ENCODE measurements at places on chromosomes 1 and 21.

GRCh38 chr1:221206076-221206475 is 326.8 kb downstream of the HLX start:
- DNase-seq = no peak

DNA sequence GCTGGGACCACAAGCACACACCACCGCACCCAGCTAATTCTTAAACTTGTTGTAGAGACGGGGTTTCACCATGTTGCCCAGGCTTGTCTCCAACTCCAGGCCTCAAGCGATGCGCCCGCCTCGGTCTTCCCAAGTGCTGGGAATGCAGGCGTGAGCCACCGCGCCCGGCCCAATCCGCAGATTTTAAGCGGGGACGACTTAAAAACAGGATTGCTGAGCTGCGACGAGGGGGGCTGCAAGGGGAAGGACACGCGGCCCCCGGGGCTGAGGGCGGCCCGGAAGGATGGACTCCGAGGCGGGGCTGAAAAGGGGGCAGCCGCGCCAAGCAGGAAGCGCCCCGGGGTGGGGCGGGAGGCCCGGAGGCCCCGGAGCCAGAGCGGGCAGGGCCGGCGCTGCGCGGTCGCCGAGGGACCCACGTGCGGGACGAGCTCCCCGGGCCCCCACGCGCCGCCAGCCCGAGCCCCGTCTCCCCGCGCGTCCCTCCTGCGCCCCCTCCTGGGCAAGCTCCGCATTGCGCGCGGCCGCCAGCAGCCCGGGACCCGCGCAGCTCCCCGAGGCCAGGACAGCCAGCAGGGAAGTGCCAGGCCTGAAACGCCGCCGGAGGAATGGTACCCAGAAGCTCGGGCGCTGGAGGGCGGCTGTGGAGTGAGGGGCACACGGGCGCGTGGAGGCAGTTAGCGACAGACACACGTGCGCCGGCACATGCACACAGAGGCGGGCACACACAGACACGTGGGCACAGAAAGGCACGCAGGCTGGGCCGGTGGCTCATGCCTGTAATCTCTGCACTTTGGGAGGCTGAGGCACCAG is 5.5 kb upstream of the PRKCZ start:
- DNase-seq = peak; percentile 56

GRCh38 chr1:100629391-100629790 is 90.2 kb upstream of the VCAM1 start:
- DNase-seq = no peak

DNA sequence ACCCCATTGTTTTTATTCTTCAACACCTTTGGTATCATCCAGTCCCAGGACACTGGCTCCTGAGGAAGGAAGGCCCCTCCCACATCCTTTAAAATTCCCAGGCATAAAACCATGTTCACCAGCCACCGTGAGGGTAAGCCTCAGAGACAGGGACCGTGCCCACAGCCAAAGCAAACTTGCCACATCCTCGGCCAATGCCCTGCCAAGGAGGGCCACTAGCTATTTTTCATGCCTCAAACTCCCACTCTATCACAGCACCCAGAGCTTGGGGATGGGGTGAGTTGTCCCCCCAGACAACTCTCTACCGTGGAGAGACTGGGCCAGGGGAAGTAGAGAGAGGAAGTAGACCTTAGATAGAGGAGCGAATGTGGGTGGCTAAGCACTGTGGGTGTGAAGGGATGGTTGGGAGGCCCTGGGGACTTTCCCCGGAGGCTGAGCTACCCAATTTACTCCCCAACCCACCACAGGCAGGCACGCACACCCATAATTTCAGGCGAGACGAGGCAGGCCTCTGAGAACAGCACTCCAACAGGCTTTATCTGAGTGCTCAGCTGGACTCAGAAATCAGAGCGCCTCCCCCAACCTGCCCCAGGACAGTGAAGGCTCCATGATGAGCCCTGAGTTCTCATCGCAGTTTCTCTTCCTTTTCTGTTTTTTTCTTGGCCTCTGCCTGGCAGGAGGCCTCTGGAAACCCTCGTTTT is 15.9 kb upstream of the BTG2 start:
- DNase-seq = no peak

GRCh38 chr21:35016071-35016470 is 33.0 kb downstream of the RUNX1 start:
- DNase-seq = no peak

DNA sequence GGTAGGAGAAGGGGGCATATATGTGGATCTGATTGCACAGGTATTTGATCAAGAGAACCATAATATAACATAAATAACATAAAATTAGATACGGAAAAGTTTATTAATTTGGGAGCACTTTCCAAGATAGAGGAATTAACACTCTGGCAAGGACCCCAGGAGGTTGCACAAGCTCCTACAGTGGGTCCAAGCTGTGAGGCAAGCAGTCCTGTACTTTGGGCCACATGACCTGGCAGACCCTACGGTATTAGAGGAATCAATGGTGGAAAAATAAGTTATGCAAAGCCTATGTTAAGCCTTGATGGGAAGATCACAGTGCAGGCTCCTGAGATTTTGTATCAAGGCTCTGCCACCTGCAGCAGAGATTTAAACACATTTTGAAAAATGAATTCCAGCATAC is 220.1 kb downstream of the COL24A1 start:
- DNase-seq = no peak
